Left ventricle myocardium superior (tissue), 1 donor: ENCODE measurements at places on chromosomes 2 and 18. TPM values are rescaled to one million over a fixed set of nuclear protein-coding genes. Genes with fewer than 3 reads are reported as not detected.

DNA sequence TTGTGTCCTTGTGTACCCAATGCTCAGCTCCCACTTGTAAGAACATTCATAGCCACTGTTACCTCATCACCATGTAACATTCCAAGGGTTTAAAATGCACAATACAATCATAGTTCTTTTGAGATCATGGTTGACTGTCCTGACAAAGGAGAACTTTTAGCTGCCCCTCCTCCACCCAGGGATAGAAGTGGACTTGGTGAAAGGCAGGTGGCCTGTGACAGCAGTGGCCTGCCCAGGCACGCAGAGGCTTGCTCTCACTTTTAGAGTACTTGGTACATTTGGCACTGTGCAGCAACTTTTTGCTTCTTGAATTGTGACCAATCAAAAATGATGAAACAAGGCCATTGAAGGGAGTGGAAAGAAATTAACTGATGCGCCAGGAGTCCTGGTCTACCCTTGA lies 108.7 kb downstream of the ANKRD44 start:
- no peak for DNase-seq

DNA sequence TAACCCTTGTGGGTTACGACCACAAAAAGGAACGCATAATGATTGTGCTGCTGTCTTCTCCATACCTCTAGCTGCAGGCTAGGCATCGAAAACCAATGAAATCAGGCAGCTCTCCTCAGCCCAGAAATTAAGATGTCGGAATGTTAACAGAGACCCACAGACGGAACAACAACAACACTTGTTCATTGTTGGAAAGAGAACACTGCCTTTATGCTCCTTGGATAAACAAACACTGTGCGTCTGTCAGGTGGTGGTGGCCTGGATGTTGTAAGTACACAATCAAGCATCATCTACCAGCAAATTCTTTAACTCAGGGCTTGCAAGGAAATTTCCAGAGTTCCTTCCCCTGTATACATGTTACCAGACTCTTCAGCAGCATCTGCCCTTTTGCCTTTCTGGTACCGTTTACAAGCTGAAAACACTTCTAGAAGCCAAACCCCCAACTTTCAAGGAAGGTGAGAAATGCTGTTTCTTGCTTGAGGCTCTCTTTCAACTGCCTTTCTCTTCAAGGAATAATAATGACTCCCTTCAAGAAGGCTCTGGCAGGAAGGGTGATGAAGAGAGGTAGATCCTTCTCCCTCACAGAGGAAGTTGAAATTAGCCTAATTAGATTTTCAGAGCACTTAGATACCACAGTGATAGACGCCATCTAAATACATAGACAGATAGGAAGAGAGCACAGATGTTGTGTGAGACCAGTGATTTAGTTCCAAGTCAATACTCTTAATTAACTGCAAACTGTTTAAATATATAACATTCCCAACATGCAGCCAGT lies 332.7 kb downstream of the ZNF521 start:
- no peak for DNase-seq

The SERPINB3 gene
- not detected for total RNA-seq

The LIMS3 gene
- 2.6 TPM for total RNA-seq

DNA sequence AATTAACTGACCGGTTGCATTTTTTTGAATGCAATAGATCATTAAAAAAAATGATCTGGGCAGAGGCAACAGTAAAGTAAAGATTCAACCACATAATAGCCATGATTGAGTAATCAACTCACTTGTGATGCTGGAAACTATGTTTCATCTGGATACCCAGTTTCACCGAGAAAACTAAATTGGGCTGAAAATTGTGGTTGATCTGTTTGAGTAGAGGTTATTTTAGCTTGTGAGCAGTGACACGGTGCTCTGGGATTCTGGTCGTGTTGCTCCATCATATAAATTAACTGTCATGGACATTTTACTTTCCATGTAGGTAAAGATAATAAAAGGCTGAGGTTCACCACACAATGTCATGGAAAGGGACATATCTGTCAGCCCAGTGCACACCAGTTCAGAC lies 58.7 kb downstream of the CD226 start:
- no peak for DNase-seq

GRCh38 chr18:13239171-13239956 lies 20.8 kb downstream of the LDLRAD4 start:
- DNase-seq, result no peak

DNA sequence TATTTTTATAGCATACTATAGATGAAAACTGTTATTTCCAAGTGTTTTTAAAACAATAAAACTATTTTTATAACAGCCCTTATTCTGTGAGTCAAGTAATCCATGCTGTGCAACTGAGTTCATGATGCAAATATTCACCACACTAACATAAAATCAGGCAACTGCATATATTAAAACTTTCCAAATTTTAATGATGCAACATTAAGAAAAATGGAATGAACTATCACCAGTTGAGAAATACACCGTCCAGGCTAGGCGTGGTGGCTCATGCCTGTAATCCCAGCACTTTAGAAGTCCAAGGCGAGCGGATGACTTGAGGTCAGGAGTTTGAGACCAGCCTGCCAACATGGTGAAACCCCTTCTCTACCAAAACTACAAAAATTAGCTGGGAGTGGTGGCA lies 114.5 kb downstream of the CDH2 start:
- no peak for DNase-seq

GRCh38 chr2:197131558-197131855 lies 179.1 kb downstream of the ANKRD44 start:
- DNase-seq, result no peak

The SGPP2 gene
- 30.6 TPM for total RNA-seq

GRCh38 chr2:191951376-191951775 lies 104.5 kb upstream of the CAVIN2 start:
- no peak for DNase-seq

DNA sequence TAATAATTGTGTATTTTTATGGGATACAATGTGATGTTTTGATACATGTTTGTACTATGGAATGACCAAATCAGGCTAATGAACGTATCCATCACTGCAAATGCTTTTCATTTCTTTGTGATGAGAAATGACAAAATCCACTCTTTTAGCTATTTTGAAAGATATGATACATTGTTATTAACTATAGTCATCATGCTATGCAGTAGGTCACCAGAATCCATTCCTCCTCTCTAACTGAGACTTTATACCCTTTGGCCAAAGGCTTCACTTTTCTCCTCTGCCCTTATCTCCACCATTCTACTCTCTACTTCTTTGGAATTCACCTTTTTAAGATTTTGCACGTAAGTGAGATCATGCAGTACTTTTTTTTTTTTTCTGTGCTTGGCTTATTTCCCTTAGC lies 44.5 kb upstream of the TMEM17 start:
- no peak for DNase-seq

DNA sequence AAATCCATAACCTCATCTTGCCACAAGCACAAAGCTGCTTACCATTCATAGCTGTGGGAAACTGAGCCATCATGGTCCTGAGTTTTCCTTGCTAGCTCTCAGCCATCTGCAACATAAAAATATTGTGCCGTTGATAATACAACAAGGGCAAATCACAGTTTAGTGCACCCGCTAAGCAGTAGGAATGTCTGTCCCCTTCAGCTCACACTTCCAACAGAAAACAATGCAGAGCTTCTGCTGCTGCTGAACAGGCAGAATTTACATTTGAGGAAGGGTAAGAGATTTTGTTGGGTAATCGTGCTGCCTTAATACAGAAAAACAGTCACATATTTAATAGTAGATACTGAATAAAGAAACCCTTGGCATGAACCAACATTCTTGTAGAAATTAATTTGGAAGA lies 32.3 kb downstream of the ITSN2 start:
- no peak for DNase-seq

The LIMS4 gene
- total RNA-seq, result 2.8 TPM

GRCh38 chr2:128664499-128664971 lies 345.9 kb upstream of the HS6ST1 start:
- DNase-seq, result no peak

DNA sequence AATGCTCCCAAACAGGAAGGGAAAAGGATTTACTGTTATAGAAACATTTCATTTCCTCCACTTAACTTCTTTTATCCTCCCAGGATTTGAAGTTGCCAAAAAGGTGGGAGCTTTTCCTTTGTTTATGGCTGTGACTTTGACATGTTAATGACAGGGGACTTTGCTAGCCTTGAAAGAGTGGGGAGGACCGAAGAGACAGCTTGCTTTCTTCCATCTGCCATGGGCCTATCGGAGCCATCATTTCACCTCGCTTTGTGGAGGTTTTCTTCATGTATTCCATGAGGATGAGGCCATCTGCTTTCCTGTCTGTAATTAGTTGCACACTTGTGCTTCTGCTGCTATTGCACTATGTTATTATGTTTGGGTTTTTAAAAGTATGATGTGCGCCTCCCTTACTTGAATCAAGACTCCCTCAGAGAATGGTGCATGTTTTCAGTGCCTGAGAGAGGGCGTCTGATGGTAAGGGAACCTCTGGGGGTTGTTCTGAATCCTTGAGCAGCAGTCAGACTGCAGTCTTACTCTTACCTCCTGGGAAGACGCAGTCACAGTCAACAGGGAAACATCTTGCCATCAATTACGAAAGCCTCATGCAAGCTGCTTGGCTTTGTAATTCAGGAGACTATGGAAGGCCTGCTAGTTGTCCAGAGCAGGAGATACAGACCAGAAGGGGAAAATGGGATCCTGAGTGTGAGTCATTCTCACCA lies 173.3 kb upstream of the MGAT5 start:
- DNase-seq, result no peak

DNA sequence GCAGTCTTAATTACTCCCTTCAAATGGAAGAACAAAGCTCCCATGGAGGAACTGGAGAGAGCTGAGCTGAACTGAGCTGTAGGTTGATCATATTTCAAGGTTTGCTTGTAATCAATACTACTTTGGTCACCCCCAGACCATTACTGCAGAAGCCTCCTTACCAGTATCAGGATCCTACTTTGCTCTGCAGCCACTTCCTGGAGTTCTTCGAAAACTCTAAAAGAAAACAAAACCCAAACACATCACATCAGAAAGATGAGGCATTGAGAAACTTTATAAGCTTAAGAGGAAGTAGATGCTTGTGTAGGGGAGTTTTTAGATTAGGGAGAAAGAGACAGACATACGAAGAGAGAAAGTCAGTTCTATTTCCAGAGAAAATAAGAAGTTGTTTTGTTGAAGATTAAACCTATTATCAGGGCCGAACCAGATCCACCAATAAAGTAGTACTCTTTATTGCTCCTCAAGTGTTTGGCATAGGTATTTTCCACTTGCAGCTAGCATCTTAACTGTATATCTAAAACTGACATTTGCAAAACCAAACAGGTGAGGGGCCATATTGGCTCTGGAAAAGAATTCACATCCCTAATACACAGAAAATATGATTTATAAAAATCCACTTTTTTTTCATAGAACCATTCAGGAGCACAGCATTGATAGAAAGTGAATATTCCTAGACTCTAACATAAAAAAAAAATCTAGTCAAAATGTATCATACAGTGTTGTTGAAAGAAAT lies 166.9 kb upstream of the KLF7 start:
- DNase-seq, result no peak

The AKAIN1 gene
- total RNA-seq, result not detected

- no peak for DNase-seq
Observed at GRCh38 chr2:183242937-183243336, 118.7 kb downstream of the NUP35 start.

DNA sequence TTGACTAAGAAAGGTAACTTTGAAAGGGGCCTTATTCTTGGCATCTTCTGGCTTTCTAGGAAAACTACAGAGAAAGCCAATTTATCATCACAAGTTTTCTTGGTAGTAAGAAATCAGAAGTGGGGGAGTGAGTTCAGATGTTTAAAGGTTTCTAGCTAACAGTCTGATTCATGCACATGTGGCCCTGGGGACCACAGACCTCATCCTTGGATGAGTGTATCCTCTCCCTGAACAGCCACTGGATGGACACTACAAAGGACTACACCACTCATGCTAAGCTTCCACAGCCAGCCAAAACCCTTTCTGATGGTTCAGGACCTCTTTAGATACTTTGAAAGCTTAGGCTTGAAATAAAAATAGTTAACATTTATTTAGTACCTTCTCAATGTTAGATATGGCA lies 218.3 kb upstream of the STK17B start:
- DNase-seq, result no peak

The HEATR5B gene
- 27.0 TPM for total RNA-seq

- DNase-seq, result no peak
Observed at GRCh38 chr2:168858146-168858545, 32.1 kb downstream of the SPC25 start.

- no peak for DNase-seq
Observed at GRCh38 chr2:144631636-144632035, 111.7 kb upstream of the ZEB2 start.

The MARCHF4 gene
- total RNA-seq, result not detected

GRCh38 chr2:101151859-101152271 lies 683 bp upstream of the TBC1D8 start:
- peak; percentile 43 for DNase-seq

- DNase-seq, result no peak
Observed at GRCh38 chr18:43664487-43665008, 387.3 kb upstream of the SYT4 start.

The EVX2 gene
- total RNA-seq, result not detected

The PROKR1 gene
- total RNA-seq, result not detected

The YWHAQ gene
- total RNA-seq, result 119 TPM

The ZDBF2 gene
- total RNA-seq, result 6.6 TPM

GRCh38 chr18:74434466-74434865 lies 22.6 kb downstream of the DIPK1C start:
- DNase-seq, result no peak

DNA sequence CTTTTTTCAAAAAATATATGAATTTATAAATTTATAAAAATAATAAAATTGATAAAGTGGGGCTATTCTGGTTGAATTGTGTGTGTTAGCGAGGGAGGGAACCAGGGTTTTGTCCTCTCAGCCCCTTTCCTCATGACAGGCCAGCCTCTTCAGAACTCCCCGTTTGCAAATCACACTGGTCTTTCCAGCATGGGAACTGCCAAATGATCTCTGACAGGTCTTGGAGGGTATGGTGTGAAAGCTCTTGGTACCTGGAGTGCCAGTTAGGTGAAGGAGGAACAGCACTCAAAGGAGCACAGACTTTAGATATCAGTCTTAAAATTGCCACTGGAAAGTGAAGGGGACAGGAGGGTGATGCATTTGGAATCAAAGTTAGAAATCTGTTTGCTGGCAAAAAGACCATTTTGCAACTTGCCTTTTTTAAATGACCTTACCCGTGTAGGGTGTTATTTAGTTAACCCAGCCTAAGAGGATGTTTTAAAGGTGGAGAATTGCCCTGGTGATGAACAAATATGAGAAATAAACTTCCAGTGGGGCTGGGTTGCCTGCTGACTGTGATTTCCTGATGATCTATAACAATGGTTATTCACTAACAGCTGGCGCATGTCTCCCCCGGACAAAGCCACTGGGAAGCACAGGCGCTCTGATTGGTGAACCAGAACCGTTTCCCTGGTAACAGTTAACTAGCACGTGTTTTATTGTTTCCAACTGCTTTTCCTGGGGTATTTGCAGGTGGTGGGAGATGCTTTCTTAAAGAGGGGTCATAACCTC lies 85.3 kb upstream of the EFEMP1 start:
- DNase-seq, result peak; percentile 63

The REG1B gene
- not detected for total RNA-seq

The BABAM2 gene
- 56.8 TPM for total RNA-seq

GRCh38 chr2:136246086-136246669 lies 128.2 kb upstream of the CXCR4 start:
- peak; percentile 41 for DNase-seq

The TEX44 gene
- not detected for total RNA-seq
